Foreskin keratinocyte (primary cell): ENCODE measurements at places on chromosomes 16 and 17.

DNA sequence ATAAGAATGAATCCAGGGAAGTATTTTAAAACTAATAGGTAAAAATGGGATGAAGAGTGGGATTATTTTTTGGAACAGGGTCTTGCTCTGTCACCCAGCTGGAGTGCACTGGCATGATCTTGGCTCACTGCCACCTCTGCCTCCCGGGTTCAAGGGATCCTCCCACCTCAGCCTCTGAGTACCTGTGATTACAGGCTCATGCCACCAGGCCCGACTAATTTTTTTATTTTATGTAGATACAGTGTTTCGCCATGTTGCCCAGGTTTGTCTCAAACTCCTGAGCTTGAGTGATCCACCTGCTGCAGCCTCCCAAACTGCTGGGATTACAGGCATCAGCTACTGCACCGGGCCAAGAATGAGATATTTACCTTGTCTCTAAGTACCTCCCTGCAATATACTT, 22.1 kb downstream of the NSMCE1 start:
- no peak for DNase-seq

DNA sequence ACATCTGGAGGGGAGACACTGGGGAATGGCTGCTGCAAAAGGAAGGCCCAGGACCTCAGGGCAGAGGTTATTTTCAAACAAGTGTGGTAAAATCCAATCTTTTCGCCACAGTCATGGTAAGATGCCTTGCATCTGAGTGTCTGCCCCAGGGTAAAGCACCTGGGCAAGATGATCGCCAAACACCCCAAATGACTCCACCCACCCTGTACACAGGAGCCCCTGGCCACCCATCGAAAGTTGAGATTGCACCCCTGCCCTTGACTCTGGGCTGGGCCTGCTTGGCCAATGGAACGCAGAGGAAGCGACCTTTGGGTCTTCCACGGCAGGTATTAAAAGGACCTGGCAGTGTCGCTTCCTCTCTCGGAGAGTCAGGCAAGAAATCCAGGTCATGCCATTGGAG, 88.8 kb downstream of the C16orf95 start:
- no peak for DNase-seq

DNA sequence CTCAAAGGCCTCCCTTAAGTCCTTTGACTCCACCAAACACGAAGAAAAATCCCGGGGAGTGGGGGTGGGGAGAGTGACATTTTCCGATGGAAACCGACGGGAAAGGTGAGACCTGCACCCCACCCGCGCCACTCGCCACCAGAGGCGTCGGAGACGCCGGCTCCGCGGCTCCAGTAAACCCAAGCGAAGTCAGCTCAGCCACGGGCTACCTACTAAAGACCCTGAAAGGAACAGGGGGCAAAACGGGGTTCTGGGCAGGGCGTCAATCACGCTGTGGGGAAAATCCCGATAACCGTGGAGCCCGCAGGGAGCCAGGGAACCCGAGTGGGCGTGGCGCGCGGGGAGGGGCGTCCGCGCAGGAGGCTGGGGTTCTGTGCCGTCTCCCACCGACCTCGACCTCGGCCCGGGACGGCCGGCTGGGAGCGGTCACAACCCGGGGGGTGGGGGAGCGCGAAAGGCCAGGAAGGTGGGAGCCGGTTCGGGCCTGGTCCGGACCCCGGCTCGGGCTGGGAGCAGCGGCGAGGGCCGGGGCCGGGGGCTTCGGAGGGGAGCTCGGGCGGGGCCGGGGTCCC, 565 bp downstream of the WDR45B start:
- DNase-seq = no peak

DNA sequence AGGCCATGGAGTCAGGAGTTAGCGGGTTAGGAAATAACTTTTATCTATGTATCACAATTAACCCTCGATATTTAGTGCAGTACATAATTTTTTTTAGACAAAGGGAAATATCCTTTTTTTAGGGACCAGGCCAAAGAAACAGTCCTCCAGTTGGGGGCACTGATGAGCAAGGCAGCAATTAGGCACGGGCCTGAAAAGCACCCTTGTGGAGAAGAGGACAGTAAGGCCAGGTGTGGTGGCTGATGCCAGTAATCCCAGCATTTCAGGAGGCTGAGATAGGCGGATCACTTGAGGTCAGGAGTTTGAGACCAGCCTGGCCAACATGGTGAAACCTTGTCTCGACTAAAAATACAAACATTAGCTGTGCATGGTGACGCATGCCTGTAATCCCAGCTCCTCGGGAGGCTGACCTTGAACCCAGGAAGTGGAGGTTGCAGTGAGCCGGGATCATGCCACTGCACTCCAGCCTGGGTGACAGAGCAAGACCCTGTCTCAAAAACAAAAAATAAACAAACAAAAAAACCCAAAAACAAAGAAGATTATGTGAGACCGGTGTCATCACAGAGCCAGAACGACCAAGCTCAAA, 158.3 kb upstream of the NOL11 start:
- no peak for DNase-seq

GRCh38 chr17:1617620-1618174, 10.9 kb downstream of the SLC43A2 start:
- DNase-seq = peak; percentile 79

GRCh38 chr17:76735586-76736348, 1.4 kb downstream of the SRSF2 start:
- DNase-seq = no peak

GRCh38 chr16:68313116-68313515, 2.3 kb downstream of the PRMT7 start:
- DNase-seq = no peak

DNA sequence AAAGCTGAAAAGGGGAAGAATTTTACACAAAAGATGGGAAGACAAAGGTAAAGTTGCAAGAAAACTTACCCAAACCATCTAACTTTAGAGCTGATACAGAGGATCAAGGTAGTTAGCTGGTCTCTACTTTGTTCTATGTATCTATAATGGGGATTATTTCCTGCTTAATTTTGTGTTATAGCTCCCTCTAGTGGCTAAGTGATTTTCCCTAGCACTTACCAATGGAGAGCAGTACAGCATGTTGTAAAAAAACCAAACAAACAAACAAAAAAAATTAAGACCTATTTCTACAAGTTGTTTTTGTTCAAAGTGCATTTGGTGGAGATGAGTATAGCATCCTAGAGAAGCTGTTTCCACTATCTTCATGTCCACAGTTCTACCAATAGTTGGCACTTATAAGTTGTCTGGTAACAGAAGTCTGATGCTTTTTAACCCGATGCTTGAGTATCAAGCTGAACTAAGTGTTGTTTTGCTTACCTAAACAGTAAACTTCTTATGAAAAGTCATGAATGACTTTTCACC, 7.5 kb downstream of the SRSF1 start:
- DNase-seq = no peak

DNA sequence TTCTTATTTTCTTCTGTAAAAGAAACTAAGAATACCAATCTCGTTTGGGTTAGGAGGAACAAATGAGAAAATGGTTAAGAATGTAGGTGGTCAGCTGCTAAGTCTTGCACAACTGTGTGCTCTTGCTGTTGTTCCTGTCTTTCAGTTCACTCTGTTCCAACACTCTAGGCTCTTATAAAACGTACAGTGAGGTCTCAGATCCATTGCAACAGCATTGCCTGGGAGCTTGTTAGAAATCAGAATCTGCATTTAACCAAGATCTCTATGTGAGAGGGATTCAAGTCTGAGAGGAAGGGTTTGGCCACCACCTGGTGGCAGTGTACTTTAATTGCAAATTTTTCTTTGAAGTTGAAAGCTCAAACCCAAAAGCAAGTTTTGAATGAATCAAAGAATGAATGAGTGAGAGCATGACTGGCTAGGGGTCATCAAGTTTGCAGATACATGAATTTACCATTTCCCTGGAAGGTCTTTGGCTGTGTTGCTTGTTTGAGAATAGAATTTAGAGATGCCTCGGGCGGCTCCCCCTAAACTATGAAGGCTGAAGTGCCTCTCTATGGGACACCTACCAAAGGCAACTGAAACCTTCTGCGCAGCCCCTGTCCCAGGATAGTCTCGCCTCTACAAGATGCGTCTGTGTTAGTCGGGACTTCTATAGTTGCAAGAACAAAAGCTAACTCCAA, 2.5 kb downstream of the ALOX15B start:
- DNase-seq = peak; percentile 72

DNA sequence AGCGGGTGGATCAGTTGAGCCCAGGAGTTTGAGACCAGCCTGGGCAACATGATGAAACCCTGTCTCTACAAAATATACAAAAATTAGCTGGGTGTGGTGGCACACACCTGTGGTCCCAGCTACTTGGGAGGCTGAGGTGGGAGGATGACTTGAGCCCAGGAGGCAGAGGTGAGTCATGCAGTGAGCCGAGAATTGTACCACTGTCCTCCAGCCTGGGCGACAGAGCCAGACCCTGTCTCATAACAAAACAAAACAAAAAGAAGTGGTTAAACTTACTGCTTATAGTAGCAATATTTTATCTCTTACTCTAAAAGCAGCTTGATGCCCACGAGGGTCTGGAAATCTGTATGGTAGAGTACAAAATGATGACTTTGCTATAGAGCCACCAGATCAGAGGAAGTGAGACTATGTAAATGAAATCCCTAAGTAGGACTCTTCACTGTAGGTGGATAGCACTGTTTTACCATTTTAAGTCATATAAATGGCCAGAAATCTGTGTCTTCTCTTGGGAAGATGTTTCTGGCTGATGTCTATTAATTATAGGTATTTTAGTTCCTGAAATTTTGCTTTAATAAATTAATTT, 60.4 kb upstream of the MRC2 start:
- DNase-seq = no peak
